ENCODE measurements at places on chromosomes 2 and 18.

- peak; percentile 38 for DNase-seq
Measured at GRCh38 chr2:3628800-3629199, 29.2 kb upstream of the ALLC start.

DNA sequence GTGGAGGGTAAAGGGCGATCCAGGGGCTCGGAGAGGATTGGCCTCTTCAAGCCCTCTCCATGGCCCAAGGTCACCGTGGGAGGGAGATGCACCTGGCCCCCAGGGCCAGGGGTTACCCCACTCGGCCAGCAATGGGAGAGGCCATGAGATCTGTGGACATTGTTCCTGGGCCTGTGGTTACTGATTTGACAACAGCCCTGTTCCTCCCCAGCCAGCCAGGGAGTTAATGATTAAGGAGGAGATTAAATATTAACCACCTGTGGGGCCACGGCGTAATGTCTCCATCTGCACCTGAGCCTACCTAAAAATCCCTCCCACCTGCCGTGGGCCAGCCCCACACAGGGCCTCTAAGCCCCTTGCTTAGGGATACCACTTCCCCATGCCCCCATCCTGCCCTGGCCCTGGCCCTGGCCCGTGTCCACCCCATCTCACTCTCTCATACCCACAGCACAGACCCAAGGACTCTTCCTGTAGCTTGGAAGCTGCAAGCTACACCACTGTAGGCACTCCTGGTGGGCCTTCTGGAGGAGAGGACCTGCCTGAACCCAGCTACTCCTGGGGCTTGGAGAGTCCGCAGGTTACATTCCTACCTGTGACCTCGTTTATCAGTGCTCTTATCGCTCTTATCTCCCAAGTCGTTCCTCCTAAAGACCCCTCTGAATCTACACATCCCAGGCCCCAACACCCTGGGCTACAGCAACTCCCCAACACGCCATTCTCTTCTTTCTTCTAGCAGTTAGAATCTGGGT is 32.1 kb downstream of the ZFP36L2 start:
- no peak for DNase-seq

GRCh38 chr2:64273524-64274398 is 129.5 kb upstream of the PELI1 start:
- DNase-seq: no peak

DNA sequence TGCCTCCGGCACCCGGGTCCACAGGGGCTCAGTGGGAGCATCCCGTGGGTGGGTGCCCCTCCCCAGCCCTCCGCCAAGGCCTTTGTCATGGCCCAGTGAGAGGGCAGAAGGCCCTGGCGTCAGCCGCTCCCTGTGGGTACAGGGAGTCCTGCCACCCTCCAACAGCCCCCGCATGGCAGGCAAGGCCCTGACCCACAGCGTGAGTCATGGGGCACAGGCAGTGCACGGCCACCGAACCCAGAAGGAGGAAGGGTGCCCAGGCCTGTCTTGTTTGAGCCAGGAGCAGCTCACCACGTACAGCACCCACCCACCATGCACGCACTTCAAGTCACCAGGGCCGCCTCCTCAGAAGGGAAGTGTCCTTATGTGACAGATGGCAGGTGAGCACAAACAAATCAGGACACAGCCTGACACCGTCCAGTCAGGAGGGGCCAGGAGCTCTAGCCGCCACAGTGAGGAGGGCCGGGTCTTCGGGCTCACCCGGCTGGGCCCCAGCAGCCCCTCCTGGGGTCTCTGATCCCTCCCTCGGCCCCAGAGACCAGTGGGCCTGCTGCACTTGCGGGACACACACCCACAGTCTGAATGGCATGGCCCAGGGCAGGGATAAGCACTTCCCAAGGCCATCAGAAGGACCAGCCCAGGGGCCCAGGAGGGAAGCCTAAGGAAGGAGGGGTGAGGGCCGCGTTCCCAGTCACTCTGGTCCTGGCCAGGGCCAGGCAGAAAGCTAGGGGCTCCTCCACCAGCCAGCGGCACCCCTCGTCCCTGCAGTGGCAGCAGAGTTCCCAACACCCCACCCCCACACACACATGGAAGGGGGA is 25.8 kb downstream of the BIN1 start:
- no peak for DNase-seq

GRCh38 chr2:165277860-165278656 is 38.8 kb downstream of the SCN2A start:
- no peak for DNase-seq

- no peak for DNase-seq
Measured at GRCh38 chr18:70160073-70160678, 45.3 kb downstream of the RTTN start.

DNA sequence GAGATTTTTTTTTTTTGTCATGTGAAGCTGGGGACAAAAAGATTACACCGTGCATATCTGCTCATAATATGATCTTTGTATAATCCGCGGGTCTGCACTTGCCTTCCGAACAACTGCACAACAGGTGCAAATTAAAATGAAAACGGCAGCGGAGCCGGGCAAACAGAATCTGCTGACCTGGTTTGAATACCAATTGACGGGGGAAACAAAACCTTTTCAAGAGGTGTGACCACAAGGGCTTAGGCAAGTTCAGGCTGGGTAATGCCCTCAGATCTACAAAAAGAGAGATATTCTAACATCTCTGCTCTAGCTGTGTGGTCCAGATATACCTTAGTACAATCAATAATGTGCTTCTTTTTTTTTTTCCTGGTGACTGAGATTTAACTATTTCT is 88.5 kb downstream of the ZEB2 start:
- no peak for DNase-seq

- no peak for DNase-seq
Measured at GRCh38 chr2:200627110-200627770, 41.4 kb downstream of the AOX1 start.

DNA sequence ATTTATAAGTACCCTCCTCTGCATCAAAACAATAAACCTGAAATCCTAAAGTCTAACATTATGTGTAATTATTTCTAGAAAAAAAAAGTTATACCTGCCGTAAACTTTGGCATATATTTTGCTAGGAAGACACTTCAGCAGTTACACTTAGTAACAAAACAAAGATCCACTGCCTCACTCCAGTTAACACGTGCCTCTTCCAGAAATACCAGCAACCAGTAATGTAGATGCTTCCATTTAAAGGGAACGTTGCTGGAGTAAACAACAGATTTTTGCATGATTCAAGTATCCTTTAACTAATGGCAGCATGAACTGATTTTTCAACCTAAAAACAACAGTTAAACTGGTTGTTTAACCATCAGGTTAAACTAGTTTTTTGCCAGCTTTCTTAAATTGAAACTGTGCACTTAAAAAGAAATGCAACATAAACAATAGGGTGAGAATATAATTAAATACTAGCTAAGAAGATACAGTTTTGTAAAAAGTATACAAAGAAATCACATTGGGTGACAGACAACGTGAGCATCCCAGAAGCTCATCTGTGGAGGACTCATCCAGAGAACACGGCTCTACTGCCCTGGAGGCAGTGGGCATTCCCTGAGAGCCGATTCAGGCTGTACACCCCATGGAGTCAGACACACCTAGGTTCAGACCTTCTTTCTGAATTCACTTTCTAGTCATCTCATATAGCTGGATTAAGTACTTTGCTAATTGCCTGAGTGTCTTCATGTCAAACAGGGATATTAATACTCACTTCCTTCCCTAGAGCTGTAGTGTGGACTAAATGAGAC is 22.3 kb downstream of the MGAT4A start:
- no peak for DNase-seq

GRCh38 chr2:77713412-77713811 is 191.2 kb upstream of the LRRTM4 start:
- no peak for DNase-seq

GRCh38 chr2:85501248-85501647 is 37.7 kb upstream of the MAT2A start:
- no peak for DNase-seq

GRCh38 chr2:161246281-161246680 is 61.9 kb upstream of the PSMD14 start:
- DNase-seq: peak; percentile 43

GRCh38 chr2:201164166-201164565 is 18.8 kb upstream of the CASP10 start:
- DNase-seq: no peak

GRCh38 chr2:166375195-166375735 is 479 bp downstream of the SCN9A start:
- DNase-seq: no peak

GRCh38 chr2:2123238-2123637 is 207.8 kb downstream of the MYT1L start:
- no peak for DNase-seq

- DNase-seq: no peak
Measured at GRCh38 chr18:13137670-13138419, 80.7 kb upstream of the LDLRAD4 start.

DNA sequence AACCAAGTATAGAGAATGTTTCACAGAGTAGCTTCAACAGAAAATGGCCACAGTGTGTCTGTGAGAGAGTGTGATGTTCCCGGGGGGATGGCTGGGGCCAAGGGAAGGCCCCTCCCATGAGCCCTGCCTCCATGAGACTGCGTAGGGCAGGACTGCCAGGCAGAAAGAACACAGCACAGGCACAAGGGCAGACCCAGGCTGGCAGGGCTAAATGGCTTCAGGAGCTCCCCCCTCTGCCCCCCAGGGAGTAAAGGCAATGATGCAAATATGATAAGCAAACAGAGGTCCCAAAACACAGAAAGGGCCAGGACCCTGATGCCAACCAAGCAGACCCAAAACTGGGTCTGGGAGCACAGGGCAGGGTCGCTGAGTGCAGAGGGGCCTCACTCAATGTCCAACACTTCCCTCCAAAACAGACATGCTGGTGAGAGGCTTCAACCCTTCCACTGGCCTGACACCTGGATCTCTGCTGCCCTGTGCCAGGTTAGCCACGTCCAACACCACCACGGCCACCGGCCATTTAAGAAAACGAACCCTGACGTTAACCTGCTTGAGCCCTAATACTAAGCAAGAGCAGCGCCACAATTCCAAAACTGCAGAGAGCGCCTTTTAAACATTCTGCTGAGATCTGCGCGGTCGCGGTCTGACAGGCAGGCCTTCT is 90.3 kb downstream of the HDAC4 start:
- DNase-seq: no peak

DNA sequence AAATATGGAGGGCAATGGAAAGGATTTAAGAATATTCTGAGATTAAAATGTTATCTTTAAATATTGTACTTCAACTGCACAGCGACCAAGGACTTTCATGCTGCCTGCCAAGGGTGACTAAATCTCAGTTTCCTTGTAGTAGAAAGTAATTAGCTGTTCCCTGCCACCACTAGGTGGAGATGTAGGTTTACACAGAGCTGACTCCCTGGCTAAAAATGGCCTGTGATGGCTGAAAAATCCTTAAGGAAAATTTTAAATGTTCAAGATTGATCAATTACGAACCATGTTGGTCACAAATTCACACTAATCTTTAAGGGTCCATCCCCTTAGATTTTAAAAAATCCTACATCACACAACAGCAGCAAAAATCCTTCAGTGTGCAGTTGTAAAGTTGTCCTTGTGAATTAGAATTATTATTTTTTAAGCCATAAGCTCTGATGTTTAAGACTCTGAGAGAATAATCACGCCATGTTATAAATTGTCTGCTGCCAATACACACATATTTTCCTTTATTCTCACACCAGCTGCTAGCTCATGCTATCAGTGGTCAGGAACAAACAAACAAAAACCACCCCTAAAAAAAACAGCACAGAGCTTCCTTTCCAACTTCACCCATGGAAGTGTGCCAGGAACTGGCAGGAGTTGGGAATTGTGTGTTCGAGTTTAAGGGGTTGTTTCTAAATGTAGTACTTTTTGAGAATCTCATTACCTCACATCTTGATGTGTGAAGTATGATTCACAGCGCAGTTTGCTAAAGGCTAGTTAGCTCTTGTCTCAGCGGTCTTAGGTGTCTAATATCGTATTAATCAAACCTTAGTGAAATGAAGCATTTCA is 399.8 kb downstream of the TMEM182 start:
- peak; percentile 56 for DNase-seq

DNA sequence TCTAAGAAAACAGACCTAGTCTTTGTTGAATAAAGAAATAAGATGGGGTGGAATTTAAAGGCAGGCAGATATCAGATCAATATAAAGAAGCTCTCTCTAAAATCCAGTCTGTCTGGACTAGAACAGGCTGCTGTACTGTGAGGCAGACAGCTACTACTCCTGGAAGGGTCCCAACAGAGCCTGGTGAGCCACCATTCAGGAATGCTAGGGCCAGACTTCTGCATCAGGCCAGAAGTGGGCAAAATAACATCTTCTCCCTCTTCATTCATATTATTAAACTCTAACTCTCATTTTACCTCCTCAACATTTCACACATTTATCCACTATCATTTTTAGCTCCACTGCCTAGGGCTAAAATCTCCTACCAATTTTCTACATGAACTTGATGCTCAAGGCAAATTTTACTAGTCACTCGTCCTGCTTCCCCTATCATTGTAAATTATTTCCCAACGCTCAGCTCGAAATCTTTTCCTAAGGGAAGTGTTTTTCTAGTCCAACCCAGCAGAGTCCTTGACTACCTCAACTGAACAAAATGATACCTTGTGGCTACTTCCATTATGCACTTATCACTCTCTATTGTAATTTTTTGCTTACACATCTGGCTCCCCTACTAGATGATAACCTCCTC is 45.2 kb upstream of the GLS start:
- DNase-seq: no peak

DNA sequence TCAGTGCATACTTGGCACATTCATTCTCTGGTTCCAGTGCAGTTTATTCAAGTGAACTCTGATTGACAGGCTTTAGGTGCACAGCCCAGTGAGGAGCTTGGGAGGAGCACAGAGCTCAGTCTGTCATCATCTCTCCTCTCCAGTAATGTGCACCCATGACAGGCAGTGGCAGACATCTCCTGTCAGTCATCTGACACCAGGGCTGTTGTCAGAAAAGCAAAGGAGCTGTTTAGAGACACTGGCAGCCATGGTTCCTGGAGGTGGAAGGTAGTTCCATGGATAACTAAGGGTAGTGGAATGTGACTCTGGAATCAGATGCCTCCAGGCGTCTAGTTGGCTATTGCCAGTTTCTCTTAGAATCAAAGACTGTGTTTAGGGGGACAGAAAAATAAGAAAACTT is 308.8 kb downstream of the DCDC2C start:
- no peak for DNase-seq

- DNase-seq: peak; percentile 47
Measured at GRCh38 chr2:177724398-177725287, 332.1 kb downstream of the AGPS start.

GRCh38 chr18:59690996-59691395 is 6.2 kb downstream of the CCBE1 start:
- peak; percentile 50 for DNase-seq

DNA sequence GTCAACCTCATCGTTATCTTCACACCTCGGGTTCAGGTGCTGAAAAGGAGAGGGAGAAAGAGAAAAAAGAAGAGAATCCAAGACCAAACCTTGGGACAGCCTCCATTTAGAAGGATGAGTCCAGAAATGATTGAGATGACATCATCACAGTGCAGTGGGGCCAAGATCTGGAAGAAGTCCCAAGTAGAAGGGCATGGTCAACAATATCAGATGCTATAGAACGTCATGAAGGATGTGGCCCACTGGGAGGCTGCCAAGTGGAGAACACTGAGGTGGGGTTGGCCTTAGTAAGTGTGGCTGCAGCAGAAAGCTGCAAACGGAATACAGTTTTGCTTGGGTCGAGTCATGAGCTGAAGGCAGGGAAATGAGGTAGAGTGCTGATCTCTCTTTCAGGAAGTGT is 91.1 kb upstream of the FZD7 start:
- DNase-seq: no peak

Data from NCI-H2171 (cell line).